ENCODE measurements at places on chromosomes 5 and 9. TPM values are rescaled to one million over a fixed set of nuclear protein-coding genes. Genes with fewer than 3 reads are reported as not detected.

DNA sequence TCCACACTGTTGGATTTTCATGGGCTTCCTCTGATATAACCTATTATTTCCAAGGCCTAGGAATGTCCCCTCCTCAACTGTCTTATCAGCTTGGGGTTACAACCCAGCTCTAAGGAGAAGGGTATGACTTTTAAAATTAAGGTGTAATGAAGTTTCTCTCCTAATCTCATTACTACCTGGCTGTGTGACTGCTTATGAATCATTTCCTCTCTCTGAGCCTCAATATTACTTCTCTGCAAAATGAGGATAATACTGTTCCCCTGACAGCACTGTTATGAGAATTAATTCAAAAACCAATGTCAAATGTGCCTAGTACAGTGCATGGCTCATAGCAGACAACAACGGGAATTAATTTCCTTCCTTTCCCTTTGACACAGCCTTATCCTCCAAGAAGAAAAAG, 118.9 kb downstream of the NR6A1 start:
- no peak for DNase-seq

Gene ADGRD2
- not detected for total RNA-seq

DNA sequence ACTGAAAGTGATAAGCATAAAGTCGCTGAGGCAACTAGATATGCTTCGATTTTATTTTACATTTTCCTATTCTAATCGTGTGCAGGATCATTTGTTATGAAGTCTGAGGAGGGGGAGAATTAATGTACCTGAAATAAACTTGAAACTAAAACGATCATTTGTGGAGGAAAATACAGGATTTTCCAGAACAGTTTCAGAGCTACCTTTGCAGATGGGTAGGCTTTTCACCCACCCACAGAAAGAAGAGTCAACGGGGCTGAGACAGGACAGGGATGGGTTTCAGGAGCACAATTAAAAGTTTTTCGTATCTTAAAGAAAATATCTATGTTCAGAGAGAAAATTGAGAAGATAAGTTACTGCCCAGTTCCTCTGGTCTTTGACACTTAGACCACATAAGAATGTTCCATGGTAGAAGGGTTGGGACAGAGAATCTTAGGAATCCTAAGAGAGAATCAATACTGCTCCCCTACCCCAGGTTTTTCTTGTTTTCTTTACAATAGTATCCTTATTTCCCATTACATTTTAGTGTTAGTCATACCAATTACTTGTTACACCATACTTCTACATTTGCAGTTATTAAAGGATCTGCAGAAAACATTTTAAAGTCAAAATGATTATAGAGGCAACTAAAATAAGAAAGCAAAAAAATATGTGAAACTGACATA, 211.4 kb downstream of the DEPDC1B start:
- no peak for DNase-seq

Gene CTXN3
- total RNA-seq: not detected

Gene GABRA1
- not detected for total RNA-seq

DNA sequence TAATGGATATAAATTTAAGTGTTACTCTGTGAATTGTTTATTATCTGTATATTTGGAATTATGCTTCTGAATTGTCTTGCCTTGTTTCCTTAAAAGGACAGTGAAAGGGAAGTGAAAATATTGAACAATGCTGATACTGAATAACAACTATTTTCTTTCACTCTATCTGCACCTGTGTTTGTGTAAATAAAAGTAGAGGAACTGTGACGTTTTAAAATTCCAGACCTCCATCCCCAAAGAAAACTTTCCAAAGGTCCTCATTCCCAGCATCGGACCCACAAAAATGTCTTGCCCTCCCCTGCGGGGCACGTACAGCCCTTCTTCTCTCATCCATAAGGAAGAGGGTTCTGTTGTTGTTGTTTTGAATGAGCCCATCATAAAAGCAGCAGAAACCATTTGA, 100.0 kb downstream of the NLN start:
- DNase-seq: no peak

GRCh38 chr5:76209297-76209696, 126.1 kb downstream of the SV2C start:
- DNase-seq: no peak

Gene ALDH1A1
- not detected for total RNA-seq

DNA sequence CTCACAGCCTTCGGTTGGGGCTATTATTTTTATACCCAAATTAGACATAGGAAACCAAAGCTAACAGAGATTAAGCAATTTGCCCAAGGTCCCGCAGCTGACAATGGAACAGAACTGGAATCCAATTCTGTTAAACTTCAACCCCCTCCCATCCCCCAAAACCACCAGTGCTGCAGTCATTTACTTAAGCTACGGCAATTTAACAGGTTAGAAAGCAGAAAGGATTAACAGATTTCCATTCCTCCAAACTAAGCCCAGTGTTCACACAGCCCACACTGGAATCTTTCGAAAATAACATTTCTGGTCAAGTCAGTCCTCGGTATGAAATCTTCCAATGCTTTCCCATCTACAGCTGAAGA, 1023.1 kb upstream of the DMAC1 start:
- no peak for DNase-seq

Gene P4HA2
- 17.3 TPM for total RNA-seq

GRCh38 chr5:74643111-74643562, 2.6 kb upstream of the ENC1 start:
- no peak for DNase-seq

Gene CCDC152
- total RNA-seq: 10.8 TPM
